ENCODE measurements at places on chromosomes 3 and 15.
A peak's percentile ranks its signal among the peaks of the same experiment; 100 is the strongest.

DNA sequence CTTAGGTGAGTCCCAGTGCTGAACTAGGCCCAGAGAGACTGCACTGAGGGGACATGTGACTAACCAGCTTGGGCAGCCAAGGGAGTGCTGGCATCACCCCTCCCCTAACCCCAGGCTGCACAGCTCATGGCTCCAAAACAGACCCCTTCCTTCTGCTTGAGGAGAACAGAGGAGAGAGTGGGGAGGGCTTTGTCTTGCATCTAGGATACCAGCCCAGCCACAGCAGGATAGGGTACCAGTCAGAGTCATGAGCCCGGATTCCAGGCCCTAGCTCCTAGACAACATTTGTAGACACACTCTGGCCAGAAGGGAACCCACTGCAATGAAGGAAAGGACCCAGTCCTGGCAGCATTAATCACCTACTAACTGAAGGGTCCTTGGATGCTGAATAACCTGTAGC lies 49.9 kb upstream of the PLSCR4 start:
- DNase-seq = no peak

DNA sequence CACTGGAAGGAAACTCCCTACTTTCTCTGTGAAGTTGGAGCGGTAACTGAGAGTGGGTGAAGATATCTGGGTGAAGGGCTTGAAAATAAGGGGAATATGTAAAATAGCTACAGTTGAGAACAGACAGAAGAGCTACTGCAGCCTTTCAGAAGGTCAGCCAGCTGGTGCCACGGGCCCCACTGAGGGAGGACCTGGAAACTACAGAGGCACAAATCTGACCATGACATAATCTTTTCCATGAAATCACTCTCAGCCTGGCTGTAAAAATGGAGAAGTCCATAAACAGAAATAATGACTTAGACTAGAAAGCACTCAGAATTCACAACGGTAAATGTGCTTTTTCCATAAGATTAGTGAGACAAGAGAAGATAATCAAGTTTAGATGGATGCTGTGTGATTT lies 46.4 kb downstream of the ST3GAL6 start:
- DNase-seq = no peak

GRCh38 chr3:196219970-196220311 lies 3.6 kb downstream of the SLC51A start:
- no peak for DNase-seq

DNA sequence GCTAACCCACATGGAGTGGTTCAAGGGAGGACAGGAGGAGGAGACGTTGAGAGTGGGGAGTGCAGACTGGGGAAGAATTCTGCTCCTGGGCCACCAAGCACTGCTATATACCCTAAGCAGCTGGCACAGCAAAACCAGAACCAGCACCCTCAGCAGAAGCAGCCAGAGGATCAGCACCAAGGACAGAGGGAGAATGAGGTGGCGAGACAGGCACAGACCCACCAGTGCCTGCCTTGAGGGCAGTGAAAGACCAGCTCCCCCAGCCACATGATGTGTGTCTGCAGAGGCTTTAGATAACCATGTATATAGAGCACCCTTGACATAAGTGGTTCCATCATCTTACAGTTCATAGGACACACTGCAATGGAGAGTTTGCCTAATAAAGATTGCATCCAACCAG lies 319.0 kb downstream of the GABRB3 start:
- no peak for DNase-seq

DNA sequence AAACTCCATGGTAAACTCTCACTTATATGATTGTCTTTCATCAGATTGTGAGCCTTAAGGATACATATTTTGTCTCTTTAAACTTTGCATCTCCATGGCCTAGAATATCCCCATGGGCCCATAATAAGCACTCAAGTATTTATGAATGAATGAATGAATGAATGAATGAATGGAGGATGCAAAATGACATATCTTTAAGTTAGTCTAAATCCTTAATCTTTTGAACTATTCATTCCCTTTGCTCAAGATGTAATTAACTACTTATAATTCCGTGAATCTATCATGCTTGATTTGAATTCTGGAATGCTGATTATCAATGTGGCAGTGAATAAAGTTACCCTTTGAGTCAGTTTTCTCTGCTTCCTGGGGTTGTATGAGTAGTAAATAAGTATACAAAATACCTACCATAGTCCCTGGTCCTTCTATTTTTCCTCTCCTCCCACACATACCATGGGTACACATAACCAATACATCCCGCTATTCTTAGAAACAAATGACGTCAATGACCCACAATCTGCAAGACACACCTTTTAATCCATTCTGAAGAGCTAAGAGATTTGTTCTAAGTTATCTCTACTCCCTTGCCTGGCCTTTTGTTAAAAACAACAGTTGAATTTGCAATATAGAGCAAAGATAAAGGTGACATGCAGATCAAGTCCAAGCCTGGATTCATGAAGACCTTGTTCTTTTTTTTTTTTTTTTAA lies 94.5 kb downstream of the FBN1 start:
- peak; percentile 58 for DNase-seq

DNA sequence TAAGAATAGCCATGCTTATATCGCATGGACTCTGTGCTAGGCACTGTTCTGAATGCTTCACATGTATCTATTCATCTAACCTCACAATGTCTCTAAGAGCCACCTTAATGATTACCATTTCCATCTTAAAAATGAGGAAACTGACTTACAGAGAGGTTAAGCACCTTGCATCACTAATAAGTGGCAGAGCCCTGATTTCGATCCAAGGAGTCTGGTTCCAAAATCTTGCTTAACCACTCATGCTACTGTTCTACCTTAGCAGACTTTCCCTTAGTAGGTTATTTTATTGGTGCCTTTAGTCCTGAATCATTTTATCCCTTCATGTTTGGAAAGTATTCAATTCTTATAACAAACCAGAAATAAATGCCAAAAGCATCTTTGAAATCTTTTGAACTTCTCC lies 89.2 kb upstream of the DCBLD2 start:
- DNase-seq = no peak

- DNase-seq = no peak
Observed at GRCh38 chr15:37572401-37572800, 362.0 kb upstream of the TMCO5A start.

GRCh38 chr3:186380622-186381380 lies 18.8 kb upstream of the DGKG start:
- DNase-seq = peak; percentile 26
